ENCODE measurements at places on chromosomes 12 and 14. TPM values are rescaled to one million over a fixed set of nuclear protein-coding genes. Genes with fewer than 3 reads are reported as not detected.

- no peak for DNase-seq
Measured at GRCh38 chr12:42362647-42363260, 36.8 kb downstream of the PPHLN1 start.

- DNase-seq: no peak
Measured at GRCh38 chr12:43758247-43758727, 303 bp downstream of the PUS7L start.

DNA sequence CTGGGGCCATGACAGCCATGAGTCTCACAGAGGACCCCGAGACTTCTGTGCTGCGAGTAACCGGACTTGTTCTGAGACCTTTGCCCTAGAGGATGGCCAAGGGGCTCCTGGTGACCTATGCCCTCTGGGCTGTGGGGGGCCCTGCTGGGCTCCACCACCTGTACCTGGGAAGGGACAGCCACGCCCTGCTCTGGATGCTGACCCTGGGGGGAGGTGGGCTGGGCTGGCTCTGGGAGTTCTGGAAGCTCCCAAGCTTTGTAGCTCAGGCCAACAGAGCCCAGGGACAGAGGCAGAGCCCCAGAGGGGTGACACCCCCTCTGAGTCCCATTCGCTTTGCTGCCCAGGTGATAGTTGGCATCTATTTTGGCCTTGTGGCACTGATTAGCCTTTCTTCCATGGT, 2.1 kb downstream of the DNAJC22 start:
- no peak for DNase-seq

ADAMTS20 gene
- total RNA-seq: not detected

VDR gene
- 5.8 TPM for total RNA-seq
